ENCODE measurements at places on chromosomes 1 and 21.
A peak's percentile ranks its signal among the peaks of the same experiment; 100 is the strongest.

GRCh38 chr1:73953586-73953985, 244.4 kb downstream of the LRRIQ3 start:
- no peak for DNase-seq

- DNase-seq = no peak
Observed at GRCh38 chr1:33161061-33161681, 20.7 kb downstream of the TRIM62 start.

DNA sequence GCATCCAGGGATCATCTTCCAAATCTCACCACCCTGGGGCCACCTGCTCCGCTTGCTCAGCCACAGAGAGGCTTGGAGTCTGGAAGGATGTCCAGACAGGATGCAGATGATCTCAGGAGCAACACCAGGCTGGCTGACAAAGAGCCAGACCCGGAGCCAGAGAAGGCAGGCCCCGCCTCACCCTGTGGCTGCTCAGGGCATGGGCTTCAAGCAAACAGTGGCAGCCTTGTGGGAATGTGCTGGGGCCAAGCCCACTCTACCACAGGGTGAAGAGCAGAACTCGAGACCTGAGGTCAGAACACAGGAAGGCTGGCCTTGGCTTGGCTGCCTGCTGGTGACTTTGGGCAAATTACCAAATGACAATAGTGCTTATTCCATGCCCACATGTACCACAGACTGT, 45.5 kb downstream of the MRPL37 start:
- DNase-seq = no peak

GRCh38 chr1:58621391-58621790, 44.3 kb upstream of the TACSTD2 start:
- DNase-seq = no peak

- DNase-seq = peak; percentile 64
Observed at GRCh38 chr1:96388421-96389310, 332.9 kb upstream of the PTBP2 start.
